WTC11 (cell line): ENCODE measurements at places on chromosomes 16 and 17. TPM values are rescaled to one million over a fixed set of nuclear protein-coding genes. Genes with fewer than 3 reads are reported as not detected.
A peak's percentile ranks its signal among the peaks of the same experiment; 100 is the strongest.

DNA sequence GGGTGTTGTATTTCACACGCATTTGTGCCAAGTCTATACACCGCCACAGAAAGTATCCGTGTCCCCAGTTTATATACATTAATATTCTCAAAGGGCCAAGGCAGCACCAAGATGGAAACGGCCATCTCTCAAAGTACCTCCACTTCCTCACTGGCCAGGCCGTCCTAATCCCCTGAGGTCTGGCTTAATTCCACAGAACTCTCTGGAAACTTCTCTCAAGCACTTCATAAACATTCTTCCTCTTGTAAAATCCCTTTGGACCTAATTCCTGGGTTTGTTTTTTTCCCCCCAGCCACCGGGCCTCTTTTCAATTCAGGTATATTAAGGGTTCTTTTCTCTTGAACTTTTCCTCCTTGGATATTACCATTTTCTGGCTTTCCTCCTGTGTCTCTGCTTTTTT is 5.1 kb upstream of the ERN1 start:
- no peak overlapping the region for H3K4me3 ChIP-seq
- peaks cover 5% of the 10 kb centered on the region for H3K4me1 ChIP-seq
- H3K27ac ChIP-seq = no peak overlapping the region
- H3K27me3 ChIP-seq = peaks cover 24% of the 10 kb centered on the region
- DNase-seq = no peak

TBC1D3B gene
- total RNA-seq = 6.3 to 7.9 TPM (median 7.7 TPM) in 3 replicates

GRCh38 chr16:71954699-71955195 is 45.5 kb downstream of the PKD1L3 start:
- H3K27me3 ChIP-seq = peaks cover 43% of the 10 kb centered on the region
- no peak overlapping the region for H3K27ac ChIP-seq
- no peak for DNase-seq
- H3K36me3 ChIP-seq = no peaks in the 10 kb centered on the region
- no peaks in the 10 kb centered on the region for H3K4me1 ChIP-seq

GRCh38 chr16:10827691-10828341 is 9.2 kb upstream of the TVP23A start:
- no peak overlapping the region for H3K4me3 ChIP-seq
- DNase-seq = no peak
- H3K27me3 ChIP-seq = no peaks in the 10 kb centered on the region
- no peaks in the 10 kb centered on the region for H3K36me3 ChIP-seq
- no peak overlapping the region for H3K27ac ChIP-seq
- H3K4me1 ChIP-seq = no peaks in the 10 kb centered on the region

EXOSC6 gene
- total RNA-seq = 26.0 to 27.6 TPM (median 27.3 TPM) in 3 replicates

DNA sequence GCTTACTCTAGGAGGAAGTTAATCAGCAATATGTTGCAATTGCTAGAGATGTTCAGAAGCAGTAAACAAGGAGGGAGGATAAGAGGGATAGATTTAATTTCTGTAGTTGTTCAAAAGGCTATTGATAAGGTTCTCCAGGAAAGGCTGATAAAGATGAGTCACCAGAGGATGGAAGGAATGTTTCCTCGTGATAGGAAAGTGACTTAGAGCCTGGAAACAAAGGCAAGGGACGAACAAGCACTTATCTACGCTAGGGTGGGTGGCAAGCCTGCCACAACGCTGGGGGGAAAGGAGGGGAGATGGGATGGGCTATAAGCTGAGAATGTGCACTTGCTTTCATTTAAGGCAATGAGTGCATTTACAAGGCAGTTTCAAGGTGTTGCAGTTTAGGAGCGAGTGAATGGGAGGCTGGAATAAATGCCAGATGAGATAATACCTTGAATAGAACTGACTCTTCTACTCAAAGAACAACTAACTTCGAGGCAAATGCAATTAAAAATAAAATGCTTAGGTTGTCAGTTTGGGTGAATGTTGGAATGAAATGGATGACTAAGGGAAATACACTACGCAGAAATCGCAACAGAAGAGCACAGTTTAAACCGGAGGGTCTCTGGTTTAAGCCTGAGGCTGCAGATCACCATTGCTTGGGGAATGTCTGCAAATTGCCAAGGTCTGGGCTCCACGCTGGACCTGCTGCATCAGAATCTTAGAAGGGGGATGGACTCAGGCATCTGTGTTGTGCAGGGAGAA is 76.0 kb upstream of the RBBP6 start:
- no peak for DNase-seq
- no peak overlapping the region for H3K4me3 ChIP-seq
- peaks cover 7% of the 10 kb centered on the region for H3K36me3 ChIP-seq
- 0 out of 2 replicates have a peak, but pooled peaks cover 4% of the 10 kb centered on the region for H3K4me1 ChIP-seq

GRCh38 chr16:66862023-66862520 is 17.9 kb downstream of the CA7 start:
- H3K4me1 ChIP-seq = no peaks in the 10 kb centered on the region
- no peak overlapping the region for H3K27ac ChIP-seq
- no peak overlapping the region for H3K4me3 ChIP-seq
- DNase-seq = no peak
- H3K36me3 ChIP-seq = no peaks in the 10 kb centered on the region

DNA sequence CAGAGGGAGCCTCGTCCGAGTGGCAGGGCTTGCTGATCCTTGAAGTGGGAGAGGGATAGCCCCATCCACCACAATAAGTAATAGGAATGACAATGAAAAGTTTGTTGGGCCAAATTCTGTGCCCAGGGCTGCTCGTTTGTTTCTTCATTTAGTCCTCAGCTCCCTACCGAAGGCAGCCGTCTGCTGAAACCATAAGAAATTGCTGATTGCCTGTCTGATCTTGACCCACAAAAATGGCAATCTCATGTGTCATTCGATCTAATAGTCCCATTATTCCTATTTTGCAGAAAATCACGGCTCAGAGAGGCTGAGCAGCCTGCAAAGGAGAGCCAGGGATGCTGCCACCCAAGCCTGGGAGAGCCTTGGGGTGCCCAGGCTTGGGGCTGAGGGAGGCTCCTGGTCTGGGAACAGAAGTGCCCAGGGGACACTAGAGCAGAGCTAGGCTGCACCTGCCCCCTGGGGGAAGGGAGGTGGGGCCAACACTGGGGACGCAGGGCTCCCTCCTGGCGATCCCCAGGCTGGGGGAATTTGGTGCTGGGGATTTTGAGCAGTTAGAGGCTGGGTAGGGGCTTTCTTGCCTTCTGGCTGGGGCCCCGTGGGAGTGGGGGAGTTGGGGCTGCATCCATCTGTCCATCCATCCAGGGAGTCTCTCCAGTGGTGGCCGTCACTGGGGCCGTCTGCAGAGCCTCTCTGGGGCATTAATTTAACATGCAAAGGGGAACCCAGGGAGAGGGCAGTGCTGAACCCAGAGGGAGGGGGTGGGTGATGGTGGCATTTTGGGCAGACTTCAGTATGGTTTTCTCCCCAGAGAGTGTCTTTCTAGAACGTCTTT is 53.5 kb downstream of the SOCS1 start:
- no peak overlapping the region for H3K27ac ChIP-seq
- H3K27me3 ChIP-seq = no peaks in the 10 kb centered on the region; the same call in 1 of the 2 replicates
- H3K36me3 ChIP-seq = peaks cover 2% of the 10 kb centered on the region; the same call in 1 of the 2 replicates
- DNase-seq = no peak
- no peak overlapping the region for H3K4me3 ChIP-seq

DNA sequence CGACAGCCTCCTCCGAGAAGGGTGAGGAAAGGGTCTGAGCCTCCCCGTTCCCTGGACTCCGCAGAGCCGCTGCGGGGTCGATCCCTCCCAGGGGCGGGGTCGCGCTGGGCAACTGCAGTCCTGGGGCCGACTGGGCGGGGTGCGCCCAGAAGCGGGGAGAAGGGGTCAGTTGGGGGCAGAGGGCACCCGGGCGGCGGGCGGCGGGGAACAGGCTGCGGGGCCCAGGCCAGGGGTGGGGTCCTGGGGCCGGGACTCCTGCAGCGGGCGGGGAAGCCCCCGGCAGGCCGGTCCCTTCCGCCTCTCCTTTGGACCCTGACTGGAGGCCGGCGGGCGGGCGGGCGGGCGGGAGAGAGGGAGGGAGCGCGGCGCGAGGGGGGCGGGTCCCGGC is 352 bp downstream of the GGNBP2 start:
- H3K36me3 ChIP-seq = peaks cover 3% of the 10 kb centered on the region; the same call in 1 of the 2 replicates
- peaks cover 24% of the 10 kb centered on the region for H3K4me1 ChIP-seq
- no peak for DNase-seq
- no peak overlapping the region; the same call in 1 of the 2 replicates for H3K27ac ChIP-seq

DNA sequence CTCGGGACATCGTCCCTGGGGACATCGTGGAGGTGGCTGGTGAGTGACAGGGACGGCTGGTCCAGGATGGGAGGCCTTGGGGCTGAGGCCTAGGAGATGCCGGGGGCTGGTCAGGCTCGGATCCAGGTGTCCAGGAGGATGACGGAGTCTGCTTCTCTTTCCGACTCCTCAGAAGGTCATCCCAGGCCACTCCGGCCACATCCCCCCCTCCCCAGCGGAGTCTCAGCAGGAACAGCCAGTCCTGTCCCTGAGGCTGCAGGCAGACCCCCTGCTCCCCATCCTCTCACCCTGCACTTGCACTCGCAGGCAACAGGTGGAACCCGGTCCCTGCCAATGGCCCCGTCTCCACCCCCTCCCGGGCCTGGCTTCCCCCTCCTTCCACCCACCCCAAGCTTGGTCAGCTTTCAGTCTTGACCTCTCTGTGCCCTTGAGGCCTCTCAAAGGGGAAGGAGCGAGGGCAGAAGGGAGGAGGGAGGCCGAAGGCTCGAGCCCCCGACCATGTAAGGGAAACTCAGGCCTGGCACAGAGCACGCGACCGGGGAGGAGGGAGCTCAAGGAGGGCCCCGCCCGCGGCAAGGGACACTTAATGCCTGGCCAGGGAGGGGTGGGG is 4.4 kb downstream of the ATP2A1 start:
- H3K4me1 ChIP-seq = peaks cover 35% of the 10 kb centered on the region
- H3K27ac ChIP-seq = no peak overlapping the region
- peak; percentile 63 for DNase-seq
- no peak overlapping the region for H3K4me3 ChIP-seq
- no peaks in the 10 kb centered on the region for H3K36me3 ChIP-seq

SOX15 gene
- total RNA-seq = 15.2 to 19.9 TPM (median 17.5 TPM) in 3 replicates

CTRL gene
- 1.7 to 3.6 TPM (median 2.8 TPM) in 3 replicates for total RNA-seq

GRCh38 chr17:50280801-50281441 is 6.7 kb downstream of the TMEM92 start:
- H3K4me1 ChIP-seq = peaks cover 54% of the 10 kb centered on the region
- H3K36me3 ChIP-seq = peaks cover 7% of the 10 kb centered on the region
- H3K27ac ChIP-seq = no peak overlapping the region
- DNase-seq = no peak
- H3K4me3 ChIP-seq = no peak overlapping the region
- 0 out of 2 replicates have a peak, but pooled peaks cover 6% of the 10 kb centered on the region for H3K27me3 ChIP-seq

FBXW10B gene
- 0.14 to 0.33 TPM in 2 of 3 replicates, not detected in the other for total RNA-seq

PRAC2 gene
- 8.0 to 22.3 TPM (median 9.2 TPM) in 3 replicates for total RNA-seq

DNA sequence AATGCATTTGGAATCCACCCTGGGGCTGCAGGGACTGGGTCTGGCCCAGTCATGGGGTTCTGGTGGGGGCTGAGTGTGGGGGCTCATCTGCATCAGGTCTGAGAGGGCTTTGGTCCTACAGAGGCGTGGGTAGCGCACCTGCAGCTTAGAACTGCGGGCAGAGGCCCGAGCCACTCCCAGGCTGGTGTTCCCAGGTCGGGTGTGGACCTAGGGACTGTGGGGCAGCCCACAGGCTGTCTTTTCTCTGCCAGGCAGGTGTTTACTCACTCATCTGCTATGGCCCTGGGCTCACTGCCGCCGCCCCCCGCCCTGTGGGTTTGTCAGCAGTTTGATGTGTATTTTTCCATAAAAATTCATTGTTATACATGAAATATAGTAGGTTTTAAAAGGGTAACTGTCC is 27.0 kb upstream of the DOC2B start:
- DNase-seq = no peak
- H3K4me1 ChIP-seq = no peaks in the 10 kb centered on the region
- no peak overlapping the region for H3K4me3 ChIP-seq
- H3K27ac ChIP-seq = no peak overlapping the region

DNA sequence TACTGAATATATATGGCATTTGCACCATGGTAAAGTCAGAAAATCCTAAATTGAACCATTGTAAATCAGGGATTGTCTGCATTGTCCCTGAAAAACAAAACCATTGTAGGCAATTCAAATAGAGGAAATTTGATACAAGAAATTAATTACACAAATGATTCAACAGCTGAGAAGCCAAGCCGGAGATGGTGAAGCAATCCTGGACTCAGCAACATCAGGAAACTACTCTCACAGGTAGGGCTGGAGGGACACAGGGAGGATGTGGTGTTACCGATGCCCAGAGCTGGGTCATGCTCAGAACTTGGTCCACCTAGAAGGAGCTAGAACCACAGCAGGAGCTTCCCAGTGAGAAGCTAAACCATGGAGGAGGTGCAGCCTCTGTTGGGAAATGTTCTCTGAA is 18.5 kb upstream of the SCNN1B start:
- H3K27me3 ChIP-seq = no peaks in the 10 kb centered on the region
- H3K36me3 ChIP-seq = peaks cover 3% of the 10 kb centered on the region; the same call in 1 of the 2 replicates
- no peak overlapping the region for H3K4me3 ChIP-seq
- no peak overlapping the region for H3K27ac ChIP-seq
- no peak for DNase-seq

- DNase-seq = no peak
- H3K27ac ChIP-seq = no peak overlapping the region
- no peaks in the 10 kb centered on the region for H3K36me3 ChIP-seq
- H3K4me1 ChIP-seq = 0 out of 2 replicates have a peak, but pooled peaks cover 4% of the 10 kb centered on the region
- no peaks in the 10 kb centered on the region for H3K27me3 ChIP-seq
- no peak overlapping the region for H3K4me3 ChIP-seq
These were observed 63.7 kb upstream of the PSMD7 start for GRCh38 chr16:74232806-74233465.

GRCh38 chr16:69243479-69243878 is 56.5 kb downstream of the SNTB2 start:
- DNase-seq = no peak
- no peak overlapping the region for H3K27ac ChIP-seq
- H3K27me3 ChIP-seq = no peaks in the 10 kb centered on the region
